ENCODE measurements at places on chromosomes 7 and 10. TPM values are rescaled to one million over a fixed set of nuclear protein-coding genes. Genes with fewer than 3 reads are reported as not detected.

The SH2D4B gene
- not detected for total RNA-seq

The DDIT4 gene
- total RNA-seq, result 711 TPM

The ARHGEF35 gene
- 0.84 TPM for total RNA-seq

The CALHM3 gene
- not detected for total RNA-seq

The CFAP46 gene
- 2.1 TPM for total RNA-seq

The ANKRD30A gene
- total RNA-seq, result not detected

The SPAM1 gene
- not detected for total RNA-seq

The ANXA8L1 gene
- not detected for total RNA-seq

The PLCE1 gene
- 0.32 TPM for total RNA-seq

The HECW1 gene
- total RNA-seq, result 24.7 TPM

- no peak for DNase-seq
Observed at GRCh38 chr10:131062621-131063260, 248.8 kb downstream of the TCERG1L start.

- DNase-seq, result no peak
Observed at GRCh38 chr7:12303062-12303461, 92.0 kb downstream of the TMEM106B start.

DNA sequence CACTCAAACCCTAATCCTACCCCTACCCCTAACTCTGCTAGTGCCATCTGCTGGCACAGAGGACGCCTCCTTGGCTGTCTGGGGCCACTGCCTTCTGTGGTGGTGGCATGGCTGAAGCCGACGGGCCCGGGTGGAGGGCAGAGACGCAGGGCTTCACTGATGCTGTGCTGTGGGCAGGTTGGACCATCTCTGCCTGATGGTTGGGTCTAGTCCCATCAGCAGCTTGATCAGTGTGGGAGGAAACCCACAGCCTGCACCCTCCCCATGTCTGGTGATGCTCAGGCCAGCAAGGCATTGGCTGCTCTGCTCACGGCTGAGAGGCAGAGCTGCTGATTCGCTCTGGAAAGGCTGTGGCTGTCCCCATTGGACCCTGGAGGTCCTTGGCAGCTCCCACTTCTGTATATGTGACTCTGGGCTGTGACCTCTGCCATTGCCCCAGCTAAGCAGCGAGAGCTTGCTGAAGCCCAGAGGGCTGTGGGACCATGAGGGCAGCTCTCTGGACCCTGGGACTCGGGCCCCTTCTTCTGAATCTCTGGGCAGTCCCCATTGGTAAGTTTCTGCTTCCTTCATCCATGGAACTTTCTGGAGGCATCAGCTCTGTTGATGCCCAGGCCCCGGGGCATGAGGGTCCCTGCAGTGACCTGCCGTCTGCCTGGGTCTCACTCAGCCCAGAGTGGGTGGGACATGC is at the start of gene SCART1:
Gene SCART1 (plus strand): TSS at position 430 of the 688 bp plus-strand sequence. CDS start 53 bp downstream, at position 483.
- no peak for DNase-seq

DNA sequence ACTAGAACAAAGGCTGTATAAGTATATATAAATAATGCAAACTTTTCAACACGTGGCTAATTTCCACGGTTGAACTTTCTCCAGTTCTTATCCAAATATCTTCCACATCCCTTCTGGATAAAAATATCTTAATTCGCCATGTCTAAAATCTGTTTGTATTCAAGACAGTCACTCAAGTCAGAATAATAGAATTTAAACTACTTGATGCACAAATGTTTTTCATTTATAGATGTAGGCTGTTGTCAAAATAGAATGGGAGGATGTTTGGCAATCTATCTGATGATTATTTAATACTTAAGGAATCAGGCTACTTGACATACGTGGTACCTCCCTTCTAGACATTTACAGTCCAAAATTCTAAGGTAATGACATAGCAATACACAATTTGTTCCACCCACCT is 204.3 kb downstream of the TWIST1 start:
- no peak for DNase-seq

GRCh38 chr10:120768227-120768626 is 82.9 kb upstream of the WDR11 start:
- DNase-seq, result no peak

- DNase-seq, result no peak
Observed at GRCh38 chr10:48495282-48496045, 109.4 kb downstream of the ARHGAP22 start.

- DNase-seq, result no peak
Observed at GRCh38 chr10:85317827-85318226, 989.4 kb downstream of the CCSER2 start.

- DNase-seq, result no peak
Observed at GRCh38 chr10:34489411-34489810, 325.7 kb downstream of the PARD3 start.

DNA sequence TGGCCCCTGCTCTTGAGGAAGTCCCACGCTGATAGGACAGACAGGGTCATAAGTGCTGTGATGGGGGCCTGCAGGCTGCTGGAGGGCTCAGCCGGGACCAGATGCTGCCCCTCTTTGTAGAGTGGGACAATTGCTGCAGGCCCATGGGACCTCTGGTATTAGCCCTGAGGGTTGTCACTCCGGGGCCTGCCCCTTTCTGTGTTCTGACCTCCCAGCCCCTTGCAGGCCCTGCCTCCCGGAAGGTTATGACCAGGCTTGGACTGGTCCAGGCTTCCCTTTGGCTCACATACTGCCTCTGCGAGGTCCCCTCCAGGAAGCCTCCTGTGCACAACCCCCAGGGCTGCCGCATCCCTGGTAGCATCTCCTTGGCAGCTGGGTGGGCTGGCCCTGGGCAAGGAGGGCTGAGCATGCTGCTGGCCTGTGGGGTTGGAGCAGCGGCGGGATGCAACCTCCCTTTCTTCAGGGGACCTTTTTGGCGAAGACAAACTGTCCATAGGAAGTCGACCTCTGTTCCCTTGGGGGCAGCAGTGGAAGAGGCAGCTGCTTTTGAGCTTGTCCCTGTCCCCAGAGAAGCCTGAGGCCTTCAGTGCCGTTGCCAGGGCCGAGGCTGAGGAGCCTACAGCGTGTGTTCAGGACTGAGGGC is 8.8 kb downstream of the LIMK1 start:
- DNase-seq, result no peak

DNA sequence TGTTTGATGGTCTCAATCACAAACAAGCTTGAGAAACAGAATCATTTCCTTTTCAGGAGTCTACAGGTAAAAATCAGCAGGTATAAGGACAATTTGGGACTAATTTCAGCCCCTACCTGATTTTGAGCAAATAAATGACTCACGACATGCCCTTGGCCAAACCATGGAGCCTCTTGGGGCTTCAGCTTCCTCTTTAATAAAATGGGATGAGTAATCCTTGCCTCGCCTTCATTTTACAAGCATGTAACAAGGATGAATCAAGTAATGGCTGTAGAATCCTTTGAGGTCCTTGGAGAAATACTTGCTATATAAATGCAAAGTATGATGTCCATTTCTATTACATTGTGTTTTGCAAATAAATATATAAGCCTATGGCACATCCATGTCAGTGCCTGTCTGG is 212.8 kb upstream of the PODXL start:
- no peak for DNase-seq

DNA sequence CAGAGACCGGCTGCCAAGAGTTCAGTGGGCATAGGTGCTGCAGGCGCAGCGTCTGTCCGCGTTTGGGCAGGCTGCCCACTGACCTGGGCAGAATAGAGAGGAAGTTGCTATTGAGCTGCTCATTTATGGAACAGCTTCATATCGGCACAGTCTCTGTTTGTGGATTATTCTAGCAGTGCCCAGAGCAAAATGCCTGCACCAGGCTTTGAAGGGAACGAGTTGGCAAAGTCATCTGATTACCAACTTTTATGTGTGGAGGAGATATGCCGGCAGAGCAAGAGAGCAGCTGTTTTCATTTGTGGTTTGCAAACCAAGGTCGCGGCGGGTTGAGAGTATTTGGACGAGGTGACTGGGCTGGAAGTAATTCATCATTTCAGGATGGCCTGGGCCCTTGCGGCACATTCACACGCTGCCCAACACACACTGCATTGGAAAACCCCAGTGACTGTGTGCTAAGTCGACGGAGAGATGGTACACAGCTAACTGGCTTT is 228.5 kb downstream of the TCERG1L start:
- DNase-seq, result no peak

All from NCI-H460 (cell line).